ENCODE measurements at places on chromosomes 7 and 10. TPM values are rescaled to one million over a fixed set of nuclear protein-coding genes. Genes with fewer than 3 reads are reported as not detected.

Gene HMX3
- total RNA-seq: not detected

Gene PIP
- not detected for total RNA-seq

Gene GRB10
- total RNA-seq: 24.0 TPM

Gene BTBD16
- total RNA-seq: not detected

Gene OR2A7
- not detected for total RNA-seq

Gene KAZALD1
- 62.6 TPM for total RNA-seq

Gene FKBP6
- total RNA-seq: not detected

Gene DNAH11
- 0.51 TPM for total RNA-seq

Gene HK1
- 96.6 TPM for total RNA-seq

- H3K27me3 ChIP-seq: no peaks in the 10 kb centered on the region
- peak overlapping the region; percentile 99 for H3K4me3 ChIP-seq
- H3K4me1 ChIP-seq: peaks cover 32% of the 10 kb centered on the region
- peak overlapping the region; percentile 100 for H3K27ac ChIP-seq
- no peaks in the 10 kb centered on the region for H3K36me3 ChIP-seq
Measured at GRCh38 chr7:135664046-135664589, 1.8 kb downstream of the STMP1 start.

- H3K36me3 ChIP-seq: no peaks in the 10 kb centered on the region
- no peaks in the 10 kb centered on the region for H3K4me1 ChIP-seq
- H3K4me3 ChIP-seq: no peak overlapping the region
- no peaks in the 10 kb centered on the region for H3K27me3 ChIP-seq
- DNase-seq: no peak
Measured at GRCh38 chr7:158387546-158387891, 200.1 kb downstream of the PTPRN2 start.

DNA sequence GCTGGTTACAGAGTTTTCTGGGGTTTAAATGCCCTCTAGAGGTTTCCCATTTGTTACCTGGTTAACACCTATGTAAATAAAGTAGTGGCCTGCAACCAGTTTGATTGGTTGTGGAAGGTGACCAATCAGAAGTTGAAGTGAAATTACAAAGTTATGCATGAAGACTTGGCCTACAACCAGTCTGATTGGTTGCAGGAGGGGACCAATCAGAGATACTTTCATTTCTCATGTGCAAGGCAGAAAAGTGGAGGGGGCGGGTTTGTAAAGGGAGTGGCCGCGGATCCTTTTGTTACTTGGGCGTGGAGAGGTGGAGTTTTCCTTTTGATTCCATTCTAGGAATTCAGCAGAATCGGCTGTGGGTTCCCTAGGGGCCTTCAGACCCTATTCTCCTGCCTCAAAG, 80.8 kb downstream of the SEC23IP start:
- DNase-seq: peak; percentile 10
- H3K4me1 ChIP-seq: no peaks in the 10 kb centered on the region
- H3K27ac ChIP-seq: no peak overlapping the region
- no peaks in the 10 kb centered on the region for H3K36me3 ChIP-seq
- no peaks in the 10 kb centered on the region for H3K27me3 ChIP-seq
- no peak overlapping the region for H3K4me3 ChIP-seq

DNA sequence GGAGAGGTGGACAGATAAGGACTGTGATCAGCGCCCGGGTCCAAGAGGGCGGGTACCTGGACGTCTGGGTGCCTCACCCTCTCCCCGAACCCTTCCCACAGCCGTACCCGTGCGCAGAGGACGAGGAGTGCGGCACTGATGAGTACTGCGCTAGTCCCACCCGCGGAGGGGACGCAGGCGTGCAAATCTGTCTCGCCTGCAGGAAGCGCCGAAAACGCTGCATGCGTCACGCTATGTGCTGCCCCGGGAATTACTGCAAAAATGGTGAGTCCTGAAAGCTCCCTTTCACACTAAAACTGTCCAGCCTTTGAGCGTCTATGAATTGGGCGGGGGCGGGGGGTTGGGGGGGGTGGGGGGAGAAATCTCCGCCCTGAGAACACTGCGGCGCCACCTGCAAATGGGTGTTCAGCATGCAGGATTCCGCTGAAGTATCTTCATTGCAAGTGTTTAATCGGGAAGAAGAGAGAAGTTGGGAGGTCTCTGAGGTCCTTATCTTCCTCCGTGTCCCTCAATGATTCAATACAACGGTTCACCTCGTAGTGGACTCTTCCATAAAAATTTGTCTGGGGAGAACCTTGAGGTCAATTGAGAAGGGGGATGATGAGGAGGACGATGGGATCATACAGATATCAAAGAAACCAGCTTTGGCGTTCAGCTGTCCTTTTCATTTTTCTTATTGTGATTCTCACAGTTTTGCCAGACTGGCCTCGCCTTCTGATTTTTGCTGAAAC, 906 bp downstream of the DKK1 start:
- no peaks in the 10 kb centered on the region for H3K27me3 ChIP-seq
- peak; percentile 81 for DNase-seq
- H3K4me1 ChIP-seq: peaks cover 37% of the 10 kb centered on the region
- peak overlapping the region; percentile 79 for H3K27ac ChIP-seq

GRCh38 chr7:119918185-119918584, 354.8 kb upstream of the KCND2 start:
- H3K4me1 ChIP-seq: no peaks in the 10 kb centered on the region
- no peak overlapping the region for H3K4me3 ChIP-seq
- no peak for DNase-seq
- no peak overlapping the region for H3K27ac ChIP-seq

DNA sequence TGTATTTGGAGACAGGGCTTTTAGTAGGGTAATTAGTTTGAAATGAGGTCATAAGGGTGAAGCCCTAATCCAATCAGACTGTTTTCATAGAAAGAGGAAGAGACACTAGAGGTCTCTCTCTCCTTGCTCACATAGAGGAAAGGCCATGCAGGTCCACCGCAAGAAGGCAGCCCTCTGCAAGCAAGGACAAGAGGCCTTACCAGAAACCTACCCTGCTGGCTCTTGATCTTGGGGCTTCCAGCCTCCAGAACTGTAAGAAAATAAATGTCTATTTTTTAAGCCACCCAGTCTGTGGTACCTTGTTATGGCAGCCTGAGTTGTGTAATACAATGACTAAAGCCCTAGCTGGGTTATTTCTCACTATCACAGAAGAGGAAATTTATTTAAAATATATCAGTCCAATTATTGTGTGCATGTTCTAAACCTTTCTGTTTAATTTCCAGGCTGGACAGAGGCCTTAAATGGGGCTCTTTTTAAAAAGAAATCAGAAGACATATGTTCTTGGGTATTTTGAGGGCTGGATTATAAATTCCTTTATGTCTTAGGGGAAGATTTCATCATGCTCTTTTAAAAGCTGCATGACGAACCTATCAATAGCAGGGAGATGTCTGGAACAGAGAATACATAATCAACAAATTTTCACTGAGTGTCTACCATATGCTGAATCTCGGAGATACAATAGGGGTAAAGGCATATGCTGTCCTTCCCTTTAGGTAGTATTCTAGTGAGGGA, 12.9 kb upstream of the TMEM26 start:
- peak; percentile 62 for DNase-seq
- H3K27ac ChIP-seq: no peak overlapping the region
- H3K4me1 ChIP-seq: peaks cover 37% of the 10 kb centered on the region
- no peaks in the 10 kb centered on the region for H3K27me3 ChIP-seq

- H3K27ac ChIP-seq: no peak overlapping the region
- H3K27me3 ChIP-seq: peaks cover 15% of the 10 kb centered on the region
- no peak overlapping the region for H3K4me3 ChIP-seq
- no peaks in the 10 kb centered on the region for H3K4me1 ChIP-seq
- H3K36me3 ChIP-seq: no peaks in the 10 kb centered on the region
Measured at GRCh38 chr10:6912424-6912823, 332.3 kb upstream of the PRKCQ start.

DNA sequence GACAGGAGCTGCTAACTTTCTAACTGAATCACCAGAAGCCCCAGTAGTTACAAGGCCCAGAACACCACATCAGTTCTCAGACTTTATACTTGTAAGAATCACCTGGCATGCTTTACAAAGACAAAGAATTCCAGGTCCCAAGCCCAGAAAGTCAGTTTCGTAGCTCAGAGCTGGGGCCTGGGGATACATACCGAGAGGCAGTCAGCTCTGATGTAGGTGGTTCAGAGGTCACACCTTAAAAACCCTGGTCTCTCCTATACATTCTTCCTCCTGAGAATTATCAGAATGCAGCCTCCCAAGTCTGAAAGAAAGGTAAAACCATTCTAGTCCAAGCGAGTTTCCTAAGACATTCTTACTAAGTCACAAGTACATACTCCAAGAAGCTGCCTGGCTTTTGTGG, 2.3 kb downstream of the GRB10 start:
- H3K27ac ChIP-seq: no peak overlapping the region
- no peaks in the 10 kb centered on the region for H3K36me3 ChIP-seq
- no peaks in the 10 kb centered on the region for H3K27me3 ChIP-seq
- no peak for DNase-seq

GRCh38 chr7:3995187-3995586, 686.9 kb upstream of the FOXK1 start:
- no peak overlapping the region for H3K27ac ChIP-seq
- H3K27me3 ChIP-seq: no peaks in the 10 kb centered on the region
- H3K36me3 ChIP-seq: no peaks in the 10 kb centered on the region
- DNase-seq: no peak

DNA sequence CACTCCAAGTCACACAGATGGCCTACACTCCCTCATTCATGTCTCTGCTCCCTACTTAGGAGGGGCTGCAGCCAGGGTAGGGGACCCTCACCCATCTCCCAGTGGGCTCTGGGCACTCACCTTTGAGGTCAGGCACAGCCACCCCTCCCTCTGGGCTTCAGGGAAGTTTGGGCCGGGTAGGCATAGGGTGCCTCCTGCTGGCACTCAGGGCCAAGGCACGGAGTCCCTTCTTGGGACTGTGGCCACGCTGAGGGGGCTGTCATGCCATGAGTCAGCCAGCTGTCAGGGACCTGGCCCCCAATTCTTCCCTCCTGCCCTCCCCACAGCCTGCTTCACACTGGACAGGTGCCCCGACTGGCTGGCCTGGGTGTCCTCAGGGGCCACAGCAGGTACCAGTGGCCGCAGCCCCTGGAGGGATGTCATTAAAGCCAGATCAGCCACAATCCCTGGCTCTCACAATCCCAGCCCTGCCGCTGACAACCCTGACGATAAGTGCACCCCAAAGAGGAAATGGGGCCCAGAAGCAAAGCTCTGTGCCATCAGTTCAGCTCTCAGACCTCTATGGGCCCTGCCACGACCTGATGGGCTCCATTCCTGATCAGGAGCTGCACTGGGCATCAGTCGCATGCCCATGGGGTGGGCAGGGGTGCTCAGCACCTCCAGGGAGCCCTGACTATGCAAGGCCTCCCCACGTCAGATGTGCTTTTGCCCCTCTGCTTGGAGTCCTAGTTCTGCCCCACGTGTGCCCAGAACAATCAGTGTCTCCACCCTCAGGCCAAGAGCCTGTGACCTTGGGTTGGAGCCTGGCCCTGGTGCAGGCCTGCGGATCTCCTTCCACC, 34.1 kb upstream of the RET start:
- H3K36me3 ChIP-seq: no peaks in the 10 kb centered on the region
- no peak overlapping the region for H3K27ac ChIP-seq
- H3K4me3 ChIP-seq: no peak overlapping the region
- no peaks in the 10 kb centered on the region for H3K27me3 ChIP-seq

GRCh38 chr7:16739863-16740622, 13.5 kb upstream of the TSPAN13 start:
- H3K27me3 ChIP-seq: no peaks in the 10 kb centered on the region
- peak overlapping the region; percentile 54 for H3K27ac ChIP-seq
- peak; percentile 95 for DNase-seq
- no peak overlapping the region for H3K4me3 ChIP-seq
- H3K4me1 ChIP-seq: peaks cover 35% of the 10 kb centered on the region

- peaks cover 50% of the 10 kb centered on the region for H3K27me3 ChIP-seq
- no peaks in the 10 kb centered on the region for H3K36me3 ChIP-seq
- peaks cover 4% of the 10 kb centered on the region for H3K4me1 ChIP-seq
- H3K4me3 ChIP-seq: no peak overlapping the region
Measured at GRCh38 chr10:114920459-114920858, 17.5 kb upstream of the TRUB1 start.
